ENCODE measurements at places on chromosomes 6 and 20.

DNA sequence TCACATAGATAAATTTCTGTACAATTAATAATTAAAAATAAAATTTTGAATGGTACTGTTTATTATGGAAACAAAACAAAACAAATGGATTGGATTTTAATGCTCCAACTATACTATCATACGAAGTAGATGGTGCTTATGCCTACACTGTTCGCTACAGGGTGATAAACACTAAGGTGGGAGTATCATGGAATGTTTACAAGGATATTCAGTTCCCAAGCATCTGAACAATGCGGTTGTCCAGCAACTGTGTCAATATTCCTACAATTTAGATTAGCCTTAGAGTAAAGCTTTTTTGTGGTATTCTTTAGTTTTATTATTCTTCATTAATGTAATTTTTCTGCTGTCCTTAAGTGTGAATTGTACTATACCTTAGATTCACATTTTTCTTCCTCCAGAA lies 105.1 kb downstream of the MMS22L start:
- no peak for DNase-seq

DNA sequence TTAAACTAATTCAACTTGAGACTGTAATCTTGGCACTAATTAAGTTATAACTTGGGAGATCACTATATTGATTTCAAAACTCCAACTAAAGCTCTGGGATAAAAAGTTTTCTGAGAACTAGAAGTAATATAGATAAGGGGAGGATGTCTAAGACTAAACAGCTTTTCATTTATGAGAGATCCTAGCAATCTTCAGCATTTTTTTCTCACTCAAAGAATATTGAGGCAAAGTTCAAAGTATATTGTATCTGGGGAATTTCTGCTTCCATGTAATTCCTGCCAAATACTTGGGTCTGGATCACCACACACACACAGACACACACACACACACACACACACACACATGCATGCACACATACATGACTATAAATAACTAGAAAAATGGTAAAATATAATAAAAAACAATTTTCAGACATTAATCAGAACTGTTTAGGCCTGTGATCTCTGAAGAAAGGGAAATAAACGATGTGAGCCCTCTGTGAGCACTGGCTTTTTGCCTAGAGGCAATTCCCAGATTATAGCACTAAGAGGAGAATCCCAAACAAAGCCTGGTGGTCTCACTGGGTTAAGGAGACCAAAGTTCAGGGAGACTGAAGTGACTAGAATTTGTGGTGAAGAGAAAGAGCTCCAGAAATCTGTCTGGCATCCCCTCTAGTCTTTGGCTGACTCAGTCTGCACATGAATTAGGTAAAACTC lies 92.8 kb downstream of the ADAT2 start:
- no peak for DNase-seq

- DNase-seq, result no peak
Measured at GRCh38 chr20:1304710-1305515, 24.0 kb downstream of the SDCBP2 start.

DNA sequence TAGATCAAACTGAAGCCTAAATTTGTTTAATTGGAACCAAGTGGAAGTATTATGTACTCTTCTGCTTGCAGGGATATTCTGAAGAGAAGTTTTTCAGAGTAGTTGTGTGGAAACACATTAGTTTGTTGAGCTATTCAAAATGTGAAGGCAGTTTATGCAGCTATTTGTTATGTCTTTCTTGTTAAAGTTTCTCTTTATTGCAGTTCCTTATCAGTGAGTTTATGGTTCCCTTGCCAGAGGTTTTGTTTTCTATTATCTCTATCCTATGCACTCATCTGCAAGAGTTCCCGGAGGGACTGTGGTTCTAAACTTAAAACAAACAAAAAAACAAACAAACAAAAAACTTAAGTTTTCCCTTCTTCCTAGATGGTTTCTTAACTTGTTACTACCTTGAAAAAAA lies 143.7 kb upstream of the SLC22A16 start:
- no peak for DNase-seq

DNA sequence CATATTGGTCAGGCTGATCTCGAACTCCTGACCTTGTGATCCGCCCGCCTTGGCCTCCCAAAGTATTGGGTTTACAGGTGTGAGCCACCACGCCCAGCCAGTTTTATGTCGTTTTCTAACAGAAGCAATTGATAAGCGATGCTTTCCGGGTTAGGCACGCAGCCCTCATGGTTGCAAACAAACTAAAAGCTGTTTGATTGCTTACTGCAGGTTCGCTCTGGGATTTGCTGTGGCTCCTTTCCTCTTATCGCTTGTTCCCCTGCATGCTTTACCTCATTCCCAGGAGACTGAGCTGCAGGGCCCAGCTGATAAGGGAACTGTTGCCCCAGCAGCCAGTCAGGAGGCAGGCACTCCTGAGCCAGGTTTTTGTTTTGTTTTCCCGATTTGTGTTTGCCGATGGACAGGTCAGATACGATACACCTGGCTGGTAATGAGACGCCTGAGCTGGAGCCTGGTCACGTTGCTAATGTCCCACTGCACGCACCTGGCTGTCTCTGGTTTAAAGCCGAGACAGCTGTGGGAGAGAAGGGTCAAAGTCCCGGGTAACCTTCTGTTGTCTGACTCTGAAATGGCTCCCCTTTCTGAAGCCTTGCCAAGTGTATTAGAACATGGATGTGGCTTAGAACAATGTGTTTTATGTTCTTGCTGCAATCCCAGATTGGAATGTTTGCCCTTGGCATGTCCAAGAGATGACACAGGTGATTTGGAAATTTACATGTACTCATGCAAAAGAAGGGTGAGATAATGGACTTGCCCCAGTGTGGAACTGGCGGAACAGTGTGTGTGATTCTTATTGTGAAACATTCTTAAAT lies 19.9 kb downstream of the DSP start:
- DNase-seq, result no peak

DNA sequence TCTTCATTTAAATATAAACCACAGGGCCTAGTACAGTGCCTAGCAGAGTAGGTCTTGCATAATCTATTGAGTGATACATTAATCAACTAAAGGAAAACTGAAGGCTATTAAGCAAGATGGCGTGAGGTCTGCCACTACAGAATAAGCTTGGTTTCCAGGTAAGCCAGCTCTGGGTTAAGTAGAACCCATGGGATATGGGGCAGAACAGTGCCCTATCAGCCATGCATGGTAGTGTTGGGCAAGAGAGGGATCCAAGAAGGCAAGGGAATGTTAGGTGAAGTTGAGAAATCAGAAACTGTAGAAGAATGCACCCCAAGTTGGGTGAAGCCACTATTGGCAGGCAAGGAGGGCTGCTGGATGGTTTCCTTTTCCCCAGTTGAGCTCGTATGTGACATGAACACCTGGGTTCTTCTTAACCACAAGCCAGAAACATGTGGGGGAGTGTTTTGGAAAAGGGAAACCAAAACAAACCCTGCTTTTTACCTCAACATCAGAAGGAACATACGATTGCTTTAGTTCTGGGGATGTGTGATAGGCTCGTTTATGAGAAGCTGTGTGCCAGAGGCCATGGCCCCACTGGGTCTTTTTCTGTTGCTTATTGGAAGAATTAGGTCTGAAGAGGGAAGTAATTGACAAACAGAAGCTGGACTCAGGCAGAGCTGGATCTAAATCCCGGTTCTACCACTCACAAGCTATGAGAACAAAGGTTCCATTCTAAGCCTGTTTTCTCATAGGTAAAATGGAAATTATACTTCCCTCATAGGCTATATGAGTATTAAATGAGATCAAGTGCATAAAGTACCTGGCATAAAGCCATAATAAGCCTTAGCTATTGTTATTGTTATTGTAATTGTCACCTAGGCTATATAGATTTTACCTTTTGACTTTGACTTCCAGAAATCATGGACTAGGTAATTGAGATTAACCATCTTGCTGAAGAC lies 33.5 kb downstream of the NEDD9 start:
- no peak for DNase-seq

DNA sequence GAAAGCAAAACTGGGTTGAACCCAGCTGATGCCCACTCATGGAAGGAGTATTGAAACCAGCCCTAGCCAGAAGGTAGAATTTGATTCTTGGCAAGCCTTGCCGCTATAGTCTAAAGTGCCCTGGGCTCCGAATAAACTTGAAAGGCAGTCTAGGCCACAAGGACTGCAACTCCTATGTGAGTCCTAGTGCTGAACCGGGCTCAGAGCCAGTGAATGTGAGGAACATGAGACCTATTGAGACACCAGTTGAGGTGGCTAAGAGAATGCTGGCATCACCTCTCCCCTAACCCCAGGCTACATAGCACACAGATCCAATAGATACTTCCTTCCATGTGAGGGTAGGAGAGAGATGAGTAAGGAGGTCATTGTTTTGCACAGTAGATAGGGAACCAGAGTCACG lies 3.5 kb upstream of the DEFB110 start:
- no peak for DNase-seq

DNA sequence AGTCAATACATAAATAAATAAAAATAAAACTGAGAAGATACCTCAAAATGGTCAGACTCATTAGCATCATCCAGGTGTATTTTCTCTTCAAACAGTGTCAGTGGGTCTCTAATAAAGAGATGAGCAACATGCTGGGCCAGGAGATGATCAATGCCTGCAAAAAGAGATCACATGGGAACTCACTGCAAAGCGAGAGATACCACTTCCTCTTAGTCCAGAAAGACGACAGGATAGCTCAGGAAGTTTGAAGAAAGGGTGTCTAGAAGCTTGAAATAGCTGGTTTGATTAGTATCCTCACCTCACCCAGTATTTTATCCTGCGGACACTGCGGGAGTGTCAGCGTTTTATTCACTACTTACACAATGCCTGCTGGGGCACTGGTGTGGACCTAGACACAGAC lies 38.0 kb downstream of the GCLC start:
- no peak for DNase-seq

- DNase-seq, result no peak
Measured at GRCh38 chr6:139970591-139970991, 596.1 kb upstream of the CITED2 start.

GRCh38 chr6:52550014-52550575 lies 26.8 kb downstream of the TRAM2 start:
- DNase-seq, result no peak

GRCh38 chr6:47076422-47077344 lies 34.6 kb upstream of the ADGRF1 start:
- no peak for DNase-seq

GRCh38 chr6:170505306-170505705 lies 47.8 kb downstream of the PSMB1 start:
- DNase-seq, result no peak

GRCh38 chr6:37303091-37303660 lies 45.2 kb upstream of the TMEM217 start:
- DNase-seq, result no peak

DNA sequence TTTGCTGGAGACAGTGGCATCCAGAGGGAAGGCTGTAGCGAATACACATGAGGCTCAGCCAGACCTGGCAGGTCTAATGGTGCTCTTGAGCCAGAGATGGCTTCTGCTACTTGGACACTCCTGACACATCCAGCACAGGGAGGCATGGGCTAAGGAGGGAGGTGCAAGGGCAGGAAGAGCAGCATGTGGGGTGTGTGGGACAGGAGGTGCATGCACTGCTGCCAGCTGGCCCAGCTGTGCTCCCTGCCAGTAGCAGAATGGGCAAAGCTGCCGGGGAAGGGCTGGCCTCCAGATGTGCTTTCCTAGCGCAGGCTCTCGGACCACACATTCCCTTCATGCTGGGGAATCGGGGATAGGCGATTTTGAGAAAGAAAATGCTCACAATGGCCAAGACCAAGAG lies 309.2 kb downstream of the CDC5L start:
- no peak for DNase-seq

DNA sequence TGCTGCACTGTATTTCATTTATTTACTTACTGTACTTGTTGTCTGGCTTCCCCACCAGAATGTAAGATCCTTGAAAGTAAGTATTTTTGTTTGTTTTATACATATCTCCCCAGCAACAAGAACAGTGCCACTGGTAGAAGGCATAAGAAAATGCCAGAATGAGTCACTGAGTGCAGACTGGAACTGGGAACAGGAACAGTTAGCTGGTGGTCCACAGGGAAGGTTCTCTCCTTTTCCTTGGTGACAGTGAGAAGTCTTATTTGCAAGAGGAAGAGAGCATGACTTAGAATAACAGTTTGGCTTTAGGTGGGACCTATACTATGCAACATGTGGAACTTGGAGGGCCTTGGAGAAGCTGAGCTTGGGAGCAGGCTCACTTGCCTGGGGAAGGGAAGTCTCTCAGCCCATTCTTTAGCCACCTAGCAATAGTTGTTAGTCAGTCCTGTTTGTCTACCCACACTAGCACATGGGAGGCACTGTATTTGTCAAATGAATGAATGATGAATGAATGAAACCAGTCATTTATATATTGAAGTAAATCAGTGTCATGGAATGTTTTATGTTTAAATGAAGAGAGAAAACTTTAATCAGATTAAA lies 203.5 kb downstream of the KCNQ5 start:
- no peak for DNase-seq

DNA sequence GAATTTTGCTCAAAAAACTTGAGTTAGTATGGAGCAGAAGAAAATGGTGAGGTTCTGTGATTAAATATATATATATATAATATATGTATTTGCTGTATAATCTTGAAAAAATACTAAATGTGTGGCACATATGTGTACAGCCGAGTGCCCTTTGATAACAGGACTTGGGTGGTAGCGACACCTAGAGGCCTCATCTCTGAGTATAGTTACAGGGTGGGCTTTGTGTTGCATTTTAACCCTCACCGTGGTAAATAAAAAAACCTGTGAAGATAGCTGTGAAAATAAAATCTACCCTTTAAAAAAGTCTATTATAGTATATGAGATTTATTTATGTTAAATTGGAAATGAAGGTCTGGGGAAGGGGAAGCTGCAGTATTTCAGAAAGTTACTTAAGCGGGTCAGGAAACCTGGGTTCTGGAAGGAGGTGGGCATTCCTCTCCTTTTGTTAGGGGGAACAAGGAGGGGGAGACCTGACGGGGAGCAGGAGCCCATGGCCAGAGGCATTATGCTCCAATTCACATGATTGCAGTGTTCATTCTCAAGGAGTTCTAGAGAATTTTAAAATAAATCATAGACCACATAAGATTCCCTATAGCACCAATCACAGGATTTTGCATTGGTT lies 82.7 kb downstream of the SH3BGRL2 start:
- peak; percentile 9 for DNase-seq

GRCh38 chr6:107079429-107079828 lies 35.9 kb downstream of the BEND3 start:
- no peak for DNase-seq

DNA sequence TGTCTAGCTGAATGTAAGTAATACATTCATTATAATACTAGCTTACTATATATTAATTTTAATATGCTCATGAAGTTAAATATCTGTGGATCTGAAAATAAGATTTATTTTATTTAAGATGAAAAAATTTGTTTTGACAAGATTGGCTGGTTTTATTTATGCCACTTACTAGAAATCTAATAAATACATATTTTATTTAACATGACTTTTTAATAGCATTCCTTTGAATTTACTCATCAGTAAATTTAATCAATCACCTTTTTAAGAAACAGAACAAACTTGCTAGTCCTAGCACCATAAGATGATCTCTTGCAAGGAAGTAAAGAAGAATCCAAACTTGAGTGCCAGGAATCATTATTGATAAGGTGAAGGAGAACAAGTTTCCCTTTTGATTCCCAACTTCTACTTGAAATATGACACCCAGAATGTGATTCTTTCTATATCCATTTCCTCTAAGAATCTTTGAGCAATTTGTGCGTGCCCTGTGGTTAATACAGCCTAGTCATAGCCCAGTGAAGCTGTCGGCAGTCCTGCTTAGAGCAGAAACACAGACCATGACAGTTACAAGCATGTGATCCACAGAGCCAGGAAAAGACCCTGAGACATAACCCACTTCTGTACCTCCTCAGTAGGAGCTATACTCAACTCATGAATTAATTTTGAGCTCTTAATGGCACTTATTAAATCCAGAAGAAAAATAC lies 282.3 kb upstream of the QKI start:
- DNase-seq, result no peak

All from stimulated activated CD4-positive, alpha-beta T cell treated with anti-CD3 and anti-CD28 coated beads, Interleukin-1b, Interleukin-23, amount 100 ng/mL, for 24 hours (primary cell).